Testis (tissue), 5 donors: ENCODE measurements at places on chromosomes 12 and 14. TPM values are rescaled to one million over a fixed set of nuclear protein-coding genes. Genes with fewer than 3 reads are reported as not detected.

GRCh38 chr12:30457621-30458289 is 237.9 kb downstream of the IPO8 start:
- no peak overlapping the region for H3K4me3 ChIP-seq
- no peaks in the 10 kb centered on the region for H3K4me1 ChIP-seq
- DNase-seq = no peak
- no peaks in the 10 kb centered on the region for H3K36me3 ChIP-seq
- no peaks in the 10 kb centered on the region for H3K27me3 ChIP-seq

- H3K27me3 ChIP-seq = no peaks in the 10 kb centered on the region
- no peaks in the 10 kb centered on the region for H3K4me1 ChIP-seq
- no peak overlapping the region for H3K4me3 ChIP-seq
- no peaks in the 10 kb centered on the region for H3K36me3 ChIP-seq
- no peak overlapping the region for H3K27ac ChIP-seq
- no peak for DNase-seq
Observed at GRCh38 chr12:22518998-22519397, 25.3 kb downstream of the C2CD5 start.

- no peaks in the 10 kb centered on the region for H3K4me1 ChIP-seq
- H3K36me3 ChIP-seq = no peaks in the 10 kb centered on the region
- H3K27me3 ChIP-seq = no peaks in the 10 kb centered on the region
- H3K4me3 ChIP-seq = no peak overlapping the region
Observed at GRCh38 chr12:54611715-54612149, 23.0 kb downstream of the LACRT start.

GRCh38 chr12:56884421-56884820 is 49.8 kb downstream of the SDR9C7 start:
- DNase-seq = no peak
- no peak overlapping the region for H3K4me3 ChIP-seq
- H3K27ac ChIP-seq = no peak overlapping the region
- H3K4me1 ChIP-seq = no peaks in the 10 kb centered on the region
- no peaks in the 10 kb centered on the region for H3K36me3 ChIP-seq

GRCh38 chr12:76879710-76880518 is 1.1 kb upstream of the CSRP2 start:
- H3K4me3 ChIP-seq = peak overlapping the region; percentile 69
- no peak for DNase-seq
- no peaks in the 10 kb centered on the region for H3K4me1 ChIP-seq
- no peaks in the 10 kb centered on the region for H3K36me3 ChIP-seq
- H3K27ac ChIP-seq = peak overlapping the region; percentile 48
- H3K27me3 ChIP-seq = no peaks in the 10 kb centered on the region

- no peak for DNase-seq
- H3K4me3 ChIP-seq = no peak overlapping the region
- no peaks in the 10 kb centered on the region for H3K4me1 ChIP-seq
- H3K36me3 ChIP-seq = no peaks in the 10 kb centered on the region
- no peak overlapping the region for H3K27ac ChIP-seq
Observed at GRCh38 chr12:34356233-34356987, 334.1 kb downstream of the ALG10 start.

DNA sequence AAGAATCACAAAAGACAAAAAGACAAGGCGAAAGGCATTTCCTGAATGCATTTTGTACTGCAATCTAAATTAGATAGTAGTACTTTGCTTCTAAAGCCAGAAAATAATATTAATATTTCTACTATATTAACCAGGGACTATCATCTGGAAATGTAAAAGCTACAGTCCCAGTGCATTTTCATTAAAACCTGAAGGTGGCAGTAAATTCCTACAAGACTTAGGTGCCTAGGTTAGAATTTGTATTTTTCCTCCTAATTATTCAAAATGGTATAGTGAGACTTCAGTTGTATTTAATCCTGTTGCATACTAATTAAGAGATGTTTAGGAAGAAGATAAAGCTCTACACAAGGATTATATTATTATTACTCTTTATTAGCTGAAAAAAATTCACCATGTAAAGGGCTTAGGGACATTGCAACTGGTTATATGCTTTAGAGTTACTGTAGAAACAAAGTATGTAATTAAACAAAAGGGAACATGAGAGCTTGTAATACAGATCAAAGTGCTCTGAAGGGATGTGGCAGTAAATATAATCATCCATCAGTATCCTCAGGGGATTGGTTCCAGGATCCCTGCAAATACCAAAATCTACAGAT is 53.6 kb downstream of the BRMS1L start:
- H3K27me3 ChIP-seq = no peaks in the 10 kb centered on the region
- H3K4me3 ChIP-seq = no peak overlapping the region
- H3K4me1 ChIP-seq = no peaks in the 10 kb centered on the region
- no peaks in the 10 kb centered on the region for H3K36me3 ChIP-seq

- peaks cover 2% of the 10 kb centered on the region for H3K4me1 ChIP-seq
- H3K4me3 ChIP-seq = no peak overlapping the region
- no peaks in the 10 kb centered on the region for H3K36me3 ChIP-seq
- DNase-seq = no peak
- no peaks in the 10 kb centered on the region for H3K27me3 ChIP-seq
Observed at GRCh38 chr12:98741196-98741555, 96.1 kb downstream of the APAF1 start.

- DNase-seq = peak; percentile 51
- H3K4me1 ChIP-seq = peaks cover 13% of the 10 kb centered on the region
- H3K27ac ChIP-seq = peak overlapping the region; percentile 59
- H3K36me3 ChIP-seq = no peaks in the 10 kb centered on the region
- peak overlapping the region; percentile 66 for H3K4me3 ChIP-seq
- no peaks in the 10 kb centered on the region for H3K27me3 ChIP-seq
Observed at GRCh38 chr14:91252871-91253794, 8.6 kb upstream of the GPR68 start.

GRCh38 chr12:10027311-10027710 is 3.2 kb upstream of the CLEC9A start:
- H3K27ac ChIP-seq = no peak overlapping the region
- DNase-seq = no peak
- no peak overlapping the region for H3K4me3 ChIP-seq
- H3K27me3 ChIP-seq = no peaks in the 10 kb centered on the region

GRCh38 chr14:54713379-54713778 is 146.5 kb downstream of the SAMD4A start:
- H3K36me3 ChIP-seq = no peaks in the 10 kb centered on the region
- no peak overlapping the region for H3K27ac ChIP-seq
- no peak overlapping the region for H3K4me3 ChIP-seq
- DNase-seq = no peak
- H3K4me1 ChIP-seq = peaks cover 20% of the 10 kb centered on the region

DNA sequence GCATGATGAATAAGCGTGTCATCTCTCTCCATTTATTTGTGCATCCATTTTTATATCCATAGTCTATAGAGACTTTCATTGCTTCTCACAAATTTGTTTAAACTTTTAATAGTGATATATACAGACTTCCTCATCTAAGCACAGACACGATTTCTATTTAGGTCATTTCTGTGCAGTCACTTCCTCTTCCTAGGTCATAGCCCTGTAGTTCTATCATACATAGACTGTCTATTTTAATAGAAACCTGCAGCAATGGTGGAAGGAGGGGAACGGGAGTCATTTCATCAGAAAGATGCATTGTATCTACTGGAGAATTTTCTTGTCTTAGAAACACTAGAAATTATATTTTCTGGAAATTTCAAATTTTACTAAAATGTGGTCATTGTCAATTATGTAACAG is 133.4 kb upstream of the FGD4 start:
- no peaks in the 10 kb centered on the region for H3K36me3 ChIP-seq
- no peak overlapping the region for H3K27ac ChIP-seq
- DNase-seq = no peak
- H3K4me3 ChIP-seq = no peak overlapping the region
- no peaks in the 10 kb centered on the region for H3K27me3 ChIP-seq

DNA sequence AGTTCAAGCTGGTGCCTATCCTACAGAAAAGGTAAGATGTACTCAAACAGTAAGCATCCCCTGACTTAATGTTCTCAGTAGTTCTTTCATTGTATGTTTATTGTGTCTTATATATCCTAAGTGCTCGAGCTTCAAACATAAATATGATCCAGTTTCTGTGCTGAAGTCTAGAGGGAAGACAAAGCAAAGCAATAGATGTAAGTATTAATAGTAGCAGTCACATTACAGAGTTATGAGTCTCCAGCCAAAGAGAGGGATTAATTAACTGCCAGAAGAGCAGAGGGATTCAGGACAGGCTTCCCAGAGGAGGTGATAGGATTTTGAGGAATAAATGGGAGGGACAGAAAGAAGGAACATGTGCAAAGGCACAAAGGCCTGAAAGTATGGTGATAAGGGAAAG is 1.4 kb downstream of the NGDN start:
- no peak overlapping the region for H3K27ac ChIP-seq
- no peak for DNase-seq
- no peaks in the 10 kb centered on the region for H3K27me3 ChIP-seq
- no peak overlapping the region for H3K4me3 ChIP-seq

DNA sequence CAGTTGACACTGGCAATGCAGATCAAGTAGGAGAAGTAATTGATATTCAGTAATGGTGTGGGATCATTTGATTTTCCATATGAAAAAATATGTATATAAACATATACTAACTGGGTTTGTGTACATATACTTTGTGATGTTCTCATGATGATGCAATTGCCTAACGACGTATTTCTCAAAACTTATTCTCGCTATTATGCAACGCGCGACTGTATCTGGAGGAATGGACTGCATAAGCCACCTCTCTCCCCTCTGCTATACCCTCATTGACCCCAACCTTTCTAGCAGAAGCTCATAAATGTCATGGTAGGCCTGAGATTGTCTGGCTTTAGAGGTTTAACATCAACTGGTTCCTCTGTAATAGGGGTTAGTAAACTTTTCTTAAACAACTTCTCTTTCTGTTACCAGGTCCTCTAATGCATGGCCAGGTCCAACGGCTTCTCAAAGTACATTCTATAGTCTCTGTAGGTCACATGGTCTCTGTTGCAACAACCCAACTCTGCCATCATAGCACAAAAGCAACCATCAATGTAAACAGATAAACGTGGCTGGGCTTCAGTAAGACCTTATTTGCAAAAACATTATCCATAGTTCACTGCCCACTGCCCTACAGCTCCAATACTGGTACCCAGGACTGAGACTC is 59.3 kb downstream of the FOXN3 start:
- no peaks in the 10 kb centered on the region for H3K4me1 ChIP-seq
- H3K4me3 ChIP-seq = no peak overlapping the region
- H3K27me3 ChIP-seq = no peaks in the 10 kb centered on the region

GRCh38 chr14:50944647-50945413 is 547 bp upstream of the PYGL start:
- peaks cover 12% of the 10 kb centered on the region for H3K4me1 ChIP-seq
- DNase-seq = peak; percentile 59
- peak overlapping the region; percentile 90 for H3K27ac ChIP-seq
- H3K27me3 ChIP-seq = no peaks in the 10 kb centered on the region
- no peaks in the 10 kb centered on the region for H3K36me3 ChIP-seq

DNA sequence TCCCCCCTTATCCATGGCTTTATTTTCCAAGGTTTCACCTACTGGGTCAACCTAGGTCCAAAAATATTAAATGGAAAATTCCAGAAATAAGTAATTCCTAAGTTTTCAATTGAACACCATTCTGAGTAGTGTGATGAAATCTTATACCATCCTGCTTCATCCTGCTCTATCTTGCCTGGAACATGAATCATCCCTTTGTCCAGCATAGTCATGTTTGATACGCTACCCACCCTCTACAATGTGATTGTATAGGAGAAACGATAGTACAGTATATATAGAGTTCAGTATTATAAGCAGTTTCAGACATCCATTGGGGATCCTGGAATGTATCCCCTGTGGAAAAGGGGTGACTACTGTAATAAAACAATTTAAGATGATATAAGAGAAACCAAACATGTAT is 62.2 kb downstream of the IFNG start:
- H3K36me3 ChIP-seq = no peaks in the 10 kb centered on the region
- DNase-seq = no peak
- no peaks in the 10 kb centered on the region for H3K27me3 ChIP-seq
- H3K27ac ChIP-seq = no peak overlapping the region

DNA sequence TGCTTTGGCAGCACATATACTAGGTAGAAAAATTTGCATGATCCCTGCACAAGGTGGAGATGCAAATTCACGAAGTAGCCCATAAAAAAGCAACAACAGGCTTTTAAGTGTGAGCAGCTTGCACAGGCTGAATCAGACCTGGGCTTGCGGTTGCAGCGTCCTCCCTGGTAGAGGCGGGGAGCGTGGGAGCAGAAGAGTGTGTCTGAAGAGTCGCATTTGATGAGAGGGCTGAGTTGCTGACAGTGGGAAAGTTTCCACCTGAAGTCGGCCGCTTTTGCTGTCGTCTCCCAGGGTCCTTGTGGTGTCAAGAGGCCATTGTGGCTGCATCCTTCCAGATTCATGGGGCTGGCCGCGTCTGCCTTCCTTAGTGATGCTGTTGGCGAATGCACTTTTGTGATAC is 6.2 kb downstream of the AACS start:
- no peaks in the 10 kb centered on the region for H3K36me3 ChIP-seq
- DNase-seq = no peak
- H3K4me3 ChIP-seq = no peak overlapping the region
- no peaks in the 10 kb centered on the region for H3K27me3 ChIP-seq
- no peaks in the 10 kb centered on the region for H3K4me1 ChIP-seq

DNA sequence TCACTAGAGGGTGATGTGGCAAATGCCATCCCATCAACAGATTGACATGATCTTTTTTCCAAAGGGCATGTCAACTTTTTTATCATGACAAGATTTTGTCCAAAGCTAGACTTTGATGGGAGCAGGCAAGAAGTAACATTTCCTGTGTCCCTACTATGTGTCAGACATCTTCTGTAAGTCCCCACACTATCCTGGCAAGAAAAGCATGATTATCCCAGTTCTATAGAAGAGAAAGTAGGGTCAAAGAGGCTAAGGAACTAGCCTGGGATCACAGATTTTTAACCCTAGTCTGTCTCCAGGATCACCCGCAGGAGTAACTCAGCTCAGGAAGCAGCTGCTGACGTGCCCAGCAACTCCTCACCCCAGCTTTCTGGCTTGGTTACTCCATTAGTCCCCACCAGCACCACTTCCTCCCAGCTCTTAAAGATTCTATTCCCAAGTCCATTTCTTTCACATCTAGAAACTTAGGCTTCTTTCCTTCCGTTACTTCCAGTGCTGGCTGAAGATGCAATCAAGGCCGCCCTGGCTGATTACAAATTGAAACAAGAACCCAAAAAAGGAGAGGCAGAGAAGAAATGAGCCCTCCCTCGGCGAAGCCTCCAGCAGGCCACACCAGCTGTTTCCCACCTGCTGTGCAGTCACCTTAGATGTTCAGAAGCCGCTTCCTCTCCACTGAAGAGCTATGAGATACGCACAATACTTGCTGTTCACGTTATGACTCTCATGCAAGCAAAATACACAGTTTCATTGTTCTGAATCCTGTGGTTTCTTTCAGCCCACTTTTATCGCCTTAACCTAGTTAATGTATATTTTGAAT is 6.2 kb downstream of the ISCU start:
- H3K27me3 ChIP-seq = no peaks in the 10 kb centered on the region
- H3K36me3 ChIP-seq = no peaks in the 10 kb centered on the region
- no peak overlapping the region for H3K4me3 ChIP-seq
- peaks cover 27% of the 10 kb centered on the region for H3K4me1 ChIP-seq

GRCh38 chr12:1542599-1542998 is 51.8 kb downstream of the FBXL14 start:
- no peaks in the 10 kb centered on the region for H3K36me3 ChIP-seq
- H3K27ac ChIP-seq = no peak overlapping the region
- no peaks in the 10 kb centered on the region for H3K27me3 ChIP-seq
- no peak for DNase-seq

- no peak overlapping the region for H3K4me3 ChIP-seq
- no peak overlapping the region for H3K27ac ChIP-seq
- peaks cover 22% of the 10 kb centered on the region for H3K4me1 ChIP-seq
- no peaks in the 10 kb centered on the region for H3K27me3 ChIP-seq
- no peak for DNase-seq
- no peaks in the 10 kb centered on the region for H3K36me3 ChIP-seq
Observed at GRCh38 chr14:76714470-76714869, 46.8 kb upstream of the VASH1 start.

The CCDC85C gene
- total RNA-seq = 26.4 TPM

The GPRC5D gene
- total RNA-seq = 4.0 TPM

The MMP19 gene
- total RNA-seq = 1.3 TPM

The CEBPE gene
- total RNA-seq = 0.24 TPM

The LRTM2 gene
- total RNA-seq = 0.39 TPM

The CLEC7A gene
- total RNA-seq = 1.9 TPM

The CEP290 gene
- 46.0 TPM for total RNA-seq
